ENCODE measurements at places on chromosomes 5 and 9. TPM values are rescaled to one million over a fixed set of nuclear protein-coding genes. Genes with fewer than 3 reads are reported as not detected.

- H3K27ac ChIP-seq, result no peak overlapping the region
- H3K4me3 ChIP-seq, result no peak overlapping the region
- no peaks in the 10 kb centered on the region for H3K27me3 ChIP-seq
- H3K4me1 ChIP-seq, result no peaks in the 10 kb centered on the region
- H3K36me3 ChIP-seq, result no peaks in the 10 kb centered on the region
- DNase-seq, result no peak
Measured at GRCh38 chr5:139419226-139420192, 15.6 kb upstream of the SPATA24 start.

GABRG2 gene
- not detected for total RNA-seq

MCTP1 gene
- 18.1 TPM for total RNA-seq

NXNL2 gene
- total RNA-seq, result 1.3 TPM

DNA sequence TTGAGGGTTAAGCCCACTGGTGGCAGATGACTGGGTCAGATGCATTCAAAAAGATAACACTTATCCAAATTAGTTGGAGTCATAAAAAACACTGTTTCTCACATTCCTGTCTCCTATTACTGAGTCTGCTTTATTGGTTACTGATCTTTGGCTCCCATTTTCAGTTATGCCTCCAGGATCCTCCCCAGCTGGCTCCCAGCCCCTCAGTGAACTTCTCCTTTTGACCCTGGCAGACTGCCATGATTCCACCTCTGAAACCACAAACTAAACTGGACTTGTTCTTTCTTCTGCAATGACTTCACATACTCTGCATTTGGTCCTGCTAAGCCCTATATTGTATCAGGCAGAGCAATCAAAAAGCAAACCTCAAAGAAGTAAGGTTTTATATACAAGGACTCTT is 860.8 kb upstream of the DMAC1 start:
- no peaks in the 10 kb centered on the region for H3K36me3 ChIP-seq
- no peaks in the 10 kb centered on the region for H3K4me1 ChIP-seq
- H3K27ac ChIP-seq, result no peak overlapping the region

DNA sequence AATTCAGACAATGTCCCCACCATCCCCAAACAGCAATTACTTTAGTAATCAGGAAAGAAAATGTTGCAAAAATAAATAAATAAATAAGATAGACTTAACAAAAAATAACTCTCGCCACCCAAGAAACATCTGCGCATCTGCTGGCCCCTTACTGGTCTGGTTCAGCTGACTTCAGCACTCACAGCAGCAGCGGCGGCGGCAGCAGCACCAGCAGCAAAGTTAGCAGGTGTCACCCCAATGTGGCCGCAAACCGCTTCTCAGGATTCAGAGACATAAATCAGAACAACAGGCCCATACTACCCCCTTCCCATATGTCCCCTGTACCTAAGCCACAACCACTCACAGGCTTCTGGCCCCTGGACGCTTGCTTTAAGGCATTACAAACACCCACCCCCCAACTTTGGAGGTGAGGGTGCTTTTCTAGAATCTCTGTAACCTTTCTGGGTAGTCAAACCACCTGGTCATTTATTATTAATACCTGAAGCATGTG is 593.0 kb downstream of the BNC2 start:
- H3K27ac ChIP-seq, result no peak overlapping the region
- H3K27me3 ChIP-seq, result no peaks in the 10 kb centered on the region
- no peak overlapping the region for H3K4me3 ChIP-seq
- H3K36me3 ChIP-seq, result no peaks in the 10 kb centered on the region
- DNase-seq, result no peak

DNA sequence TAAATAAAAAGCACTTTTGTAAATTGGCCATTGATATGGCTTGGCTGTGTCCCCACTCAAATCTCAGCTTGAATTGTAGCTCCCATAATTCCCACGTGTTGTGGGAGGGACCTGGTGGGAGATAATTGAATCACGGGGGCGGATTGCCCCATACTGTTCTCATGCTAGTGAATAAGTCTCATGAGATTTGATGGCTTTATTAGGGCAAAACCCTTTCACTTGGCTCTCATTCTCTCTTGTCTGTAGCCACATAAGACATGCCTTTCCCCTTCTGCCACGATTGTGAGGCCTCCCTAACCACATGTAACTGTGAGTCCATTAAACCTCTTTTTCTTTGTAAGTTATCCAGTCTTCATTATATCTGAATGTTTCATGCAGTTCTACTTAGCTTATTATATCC is 153.2 kb downstream of the TARS1 start:
- no peaks in the 10 kb centered on the region for H3K4me1 ChIP-seq
- H3K36me3 ChIP-seq, result no peaks in the 10 kb centered on the region
- no peaks in the 10 kb centered on the region for H3K27me3 ChIP-seq
- no peak overlapping the region for H3K27ac ChIP-seq
- H3K4me3 ChIP-seq, result no peak overlapping the region

DNA sequence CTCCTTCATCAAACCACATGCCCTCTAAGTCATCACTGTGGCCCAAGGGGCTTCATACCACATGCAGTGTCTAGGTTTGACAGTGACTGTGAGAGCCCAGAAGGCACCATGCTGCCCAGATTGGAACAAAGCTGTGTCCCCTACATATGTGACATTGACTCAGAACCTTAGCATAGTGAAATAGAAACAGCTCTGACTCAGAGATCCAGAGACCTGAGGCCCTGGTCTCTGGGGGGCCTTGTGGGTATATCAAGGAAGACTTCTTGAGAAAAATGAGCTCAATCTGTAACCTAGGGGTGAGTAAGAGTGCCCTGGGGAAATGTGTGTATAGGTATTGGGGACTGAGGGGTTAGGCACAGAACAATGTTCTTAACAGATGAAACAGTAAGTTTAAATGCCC is 7.1 kb upstream of the ENTREP1 start:
- no peak for DNase-seq
- no peaks in the 10 kb centered on the region for H3K36me3 ChIP-seq
- no peaks in the 10 kb centered on the region for H3K4me1 ChIP-seq
- H3K27me3 ChIP-seq, result peaks cover 27% of the 10 kb centered on the region
- no peak overlapping the region for H3K27ac ChIP-seq

DNA sequence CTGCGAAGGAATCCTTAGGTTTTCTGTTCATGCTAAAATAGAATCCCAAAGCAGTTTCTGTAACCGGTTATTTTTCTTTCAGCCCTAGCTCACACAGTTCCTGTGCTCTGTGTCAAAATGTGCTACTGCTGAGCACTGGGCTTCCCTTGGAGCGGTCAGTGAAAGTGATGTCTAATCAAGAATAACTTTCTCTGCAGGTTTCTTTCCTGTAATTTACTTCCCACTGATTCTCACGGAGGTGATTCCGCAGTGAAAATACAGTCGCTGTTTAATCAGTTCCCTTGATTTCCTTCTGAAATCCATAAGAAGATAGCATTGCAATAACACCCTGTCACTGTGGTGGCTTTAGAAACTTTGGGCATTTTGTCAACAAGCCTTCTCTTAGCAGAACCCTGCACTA is 112.0 kb upstream of the ISL1 start:
- peak; percentile 80 for DNase-seq
- no peaks in the 10 kb centered on the region for H3K27me3 ChIP-seq
- H3K36me3 ChIP-seq, result no peaks in the 10 kb centered on the region
- no peaks in the 10 kb centered on the region for H3K4me1 ChIP-seq
- no peak overlapping the region for H3K27ac ChIP-seq

IL17B gene
- not detected for total RNA-seq

CCL27 gene
- total RNA-seq, result not detected

DNA sequence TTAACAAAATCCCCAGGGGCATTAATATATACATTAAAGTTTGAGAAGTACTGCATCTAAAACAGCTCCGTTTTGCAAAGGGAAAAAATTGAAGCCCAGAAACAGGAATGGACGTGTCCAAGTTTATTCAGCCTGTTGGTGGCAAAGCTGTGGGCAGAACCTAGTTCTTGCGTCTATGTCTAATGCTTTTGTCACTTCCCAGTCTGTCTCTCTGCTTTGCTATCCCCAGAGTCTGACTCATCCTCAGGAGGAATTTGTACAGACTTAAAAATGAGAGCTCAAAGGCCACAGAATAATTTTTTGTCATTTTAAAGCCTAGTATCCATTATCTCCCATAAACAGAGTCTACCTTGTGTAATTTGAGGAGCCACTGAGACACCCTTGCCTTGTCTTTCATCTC is 330.9 kb upstream of the GRIA1 start:
- peak; percentile 7 for DNase-seq
- H3K27me3 ChIP-seq, result no peaks in the 10 kb centered on the region
- no peak overlapping the region for H3K27ac ChIP-seq
- no peak overlapping the region for H3K4me3 ChIP-seq

NDST1 gene
- 44.0 TPM for total RNA-seq

CARD9 gene
- 5.4 TPM for total RNA-seq

DNA sequence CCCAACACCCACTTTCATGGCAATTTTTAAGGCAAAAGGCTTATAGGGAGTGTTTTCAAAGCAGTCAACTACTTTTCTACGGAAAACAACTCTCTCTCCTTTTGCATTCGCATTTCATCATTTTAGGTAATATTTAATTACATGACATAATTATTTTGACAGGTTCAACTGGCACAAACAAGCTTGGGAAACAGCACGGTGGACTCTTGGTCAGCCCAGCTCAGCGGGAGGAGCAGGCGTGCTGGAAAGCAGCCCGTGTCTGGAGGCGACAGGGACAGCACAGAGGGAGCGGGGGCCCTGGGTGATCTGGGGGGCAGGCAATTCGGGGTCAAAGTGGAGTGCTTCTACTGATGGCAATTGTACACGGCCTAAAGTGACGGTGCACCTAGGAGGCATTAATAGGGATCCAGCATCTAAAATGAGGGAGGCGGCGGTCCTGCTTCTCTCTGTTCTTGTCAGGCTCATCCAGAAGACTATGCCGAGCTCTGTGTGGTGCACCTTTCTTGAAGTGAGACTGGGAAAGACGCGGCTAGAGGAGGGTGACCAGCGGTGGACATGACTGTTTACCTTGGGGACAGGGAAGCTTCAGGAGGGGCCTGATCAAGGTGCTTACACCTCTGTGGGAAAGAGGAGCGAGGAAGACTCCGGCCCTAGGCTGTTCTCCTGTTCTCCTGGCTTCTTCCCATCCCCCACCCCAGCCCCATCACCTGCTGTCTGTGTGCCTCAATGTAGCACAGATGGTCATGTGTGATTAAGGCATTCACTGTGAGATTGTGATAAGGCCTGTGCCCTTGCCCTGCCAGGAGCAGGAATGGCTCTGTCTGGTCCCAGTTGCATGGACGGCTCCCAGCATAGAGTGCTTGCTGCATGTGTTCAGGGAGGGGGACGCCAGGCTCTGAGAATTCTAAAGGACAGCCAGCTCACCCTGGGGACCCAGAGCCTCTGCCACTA is 3.4 kb downstream of the MYMK start:
- no peak overlapping the region for H3K4me3 ChIP-seq
- no peaks in the 10 kb centered on the region for H3K27me3 ChIP-seq
- H3K36me3 ChIP-seq, result no peaks in the 10 kb centered on the region
- no peak overlapping the region for H3K27ac ChIP-seq
- DNase-seq, result no peak
- peaks cover 6% of the 10 kb centered on the region for H3K4me1 ChIP-seq

SLC6A7 gene
- total RNA-seq, result not detected

DNA sequence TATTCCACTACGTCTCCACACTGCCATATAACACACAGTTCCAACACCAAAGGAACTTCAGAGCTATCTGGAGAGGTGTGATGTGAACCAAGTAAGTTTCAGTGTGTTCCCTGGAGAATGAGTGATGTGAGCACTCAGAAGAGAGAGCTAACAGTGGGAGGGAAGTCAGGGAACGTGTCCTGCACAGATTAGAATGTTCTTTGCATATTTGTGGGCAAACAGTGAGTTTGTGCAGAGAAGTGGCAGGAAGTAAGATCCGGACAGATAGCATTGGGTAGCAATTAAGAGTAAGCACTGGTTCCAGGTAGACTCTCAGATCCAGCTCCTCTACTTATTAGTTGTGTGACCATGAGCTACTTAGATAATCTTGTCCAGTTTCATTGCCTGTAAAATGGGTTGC is 206.4 kb downstream of the PDZD2 start:
- no peaks in the 10 kb centered on the region for H3K36me3 ChIP-seq
- H3K27ac ChIP-seq, result no peak overlapping the region
- no peak for DNase-seq
- no peaks in the 10 kb centered on the region for H3K27me3 ChIP-seq

DNA sequence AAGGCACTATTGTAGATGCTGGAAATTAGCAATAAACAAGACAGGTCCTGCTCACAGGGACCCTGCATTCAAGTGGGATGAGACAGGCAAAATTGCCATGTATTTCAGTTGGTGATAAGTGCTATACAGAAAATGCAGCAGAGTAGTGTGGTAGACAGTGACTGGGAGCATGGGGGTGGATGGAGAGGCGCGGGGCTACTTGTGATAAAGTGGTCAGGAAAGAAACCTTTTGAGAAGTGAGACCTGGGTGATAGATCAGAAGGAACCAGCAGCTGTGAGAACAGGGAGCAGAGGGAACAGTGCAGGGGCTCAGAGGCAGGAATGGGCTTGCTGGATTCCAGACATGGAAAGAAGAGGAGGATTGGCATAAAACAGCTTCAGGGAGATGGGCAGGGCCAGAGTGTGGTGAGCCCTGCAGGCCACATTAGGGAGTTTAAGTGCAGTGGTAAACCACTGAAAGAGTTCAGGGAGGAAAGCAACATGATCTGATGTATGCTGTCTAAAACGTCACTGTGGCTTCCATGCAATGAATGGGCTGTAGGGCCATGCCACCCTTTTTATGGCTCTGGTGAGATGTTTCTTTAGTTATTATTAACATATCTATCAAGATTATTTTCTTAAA is 7.3 kb downstream of the CRHBP start:
- H3K4me1 ChIP-seq, result peaks cover 12% of the 10 kb centered on the region
- peaks cover 5% of the 10 kb centered on the region for H3K27me3 ChIP-seq
- no peaks in the 10 kb centered on the region for H3K36me3 ChIP-seq
- DNase-seq, result no peak
